HepG2 (cell line): ENCODE measurements at places on chromosomes 7 and 10.
A peak's percentile ranks its signal among the peaks of the same experiment; 100 is the strongest.

DNA sequence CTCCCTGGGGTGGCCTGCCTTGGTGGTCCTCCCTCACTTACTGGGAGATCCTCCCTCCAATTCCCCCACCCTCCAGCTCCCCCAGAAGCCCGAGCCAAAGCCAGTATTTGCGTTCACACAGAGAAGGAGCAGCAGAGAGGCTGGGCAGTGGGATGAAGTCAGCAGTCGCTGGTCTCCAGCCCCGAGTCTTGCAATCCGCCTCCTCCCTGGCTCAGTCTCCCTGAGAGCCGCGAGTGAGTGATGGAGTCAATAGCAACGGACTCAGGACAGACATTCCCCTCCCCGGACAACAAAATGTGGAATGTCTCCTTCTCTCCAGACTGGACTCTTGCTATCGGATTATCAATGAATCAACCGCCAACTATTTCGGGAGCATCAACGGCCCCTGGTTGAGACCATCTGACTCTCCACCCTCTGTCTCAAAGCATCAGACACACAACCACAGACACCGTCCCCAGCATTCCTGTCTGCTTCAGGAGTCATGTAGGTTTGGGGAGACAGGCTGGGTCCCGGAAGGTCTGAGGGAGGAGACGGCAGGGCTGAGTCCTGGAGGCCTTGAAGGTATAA lies 178.4 kb downstream of the SH3PXD2A start:
- DNase-seq: no peak

DNA sequence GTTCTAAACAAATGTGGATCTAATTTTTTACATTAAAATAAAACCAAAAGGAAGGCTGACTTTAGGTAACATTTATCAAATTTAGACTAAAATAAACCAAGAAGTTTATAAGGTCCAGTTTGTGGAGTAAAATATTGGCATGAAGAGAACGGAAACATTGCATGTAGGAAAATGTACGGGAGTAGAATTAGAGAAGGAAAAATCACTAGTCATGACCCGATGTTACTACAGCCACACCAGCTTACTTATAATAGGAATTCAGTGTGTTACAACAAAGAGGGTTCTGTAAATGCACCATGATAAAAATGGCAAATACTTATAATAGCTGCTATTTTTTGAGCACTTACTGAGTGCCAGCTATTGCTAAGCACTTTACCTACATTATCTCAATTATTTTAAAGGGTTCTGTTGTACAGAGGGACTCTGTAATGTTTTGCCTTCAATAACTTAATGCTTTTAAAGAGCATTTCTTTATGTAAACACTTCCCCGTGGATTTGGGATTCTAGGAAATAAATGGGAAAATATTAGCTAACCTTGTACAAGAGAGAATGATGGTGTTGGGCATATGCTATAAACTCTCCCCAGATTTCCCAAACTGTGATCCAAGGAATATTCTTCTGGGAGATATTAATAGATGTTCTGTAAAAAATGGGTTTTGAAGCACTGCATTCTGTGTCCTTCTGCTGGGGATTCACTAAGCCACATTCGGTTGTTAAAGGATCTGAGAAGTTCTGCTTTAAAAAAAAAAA lies 296.7 kb downstream of the BBS9 start:
- DNase-seq: no peak

- DNase-seq: no peak
These were observed 12.7 kb upstream of the CACUL1 start for GRCh38 chr10:118767297-118768040.

DNA sequence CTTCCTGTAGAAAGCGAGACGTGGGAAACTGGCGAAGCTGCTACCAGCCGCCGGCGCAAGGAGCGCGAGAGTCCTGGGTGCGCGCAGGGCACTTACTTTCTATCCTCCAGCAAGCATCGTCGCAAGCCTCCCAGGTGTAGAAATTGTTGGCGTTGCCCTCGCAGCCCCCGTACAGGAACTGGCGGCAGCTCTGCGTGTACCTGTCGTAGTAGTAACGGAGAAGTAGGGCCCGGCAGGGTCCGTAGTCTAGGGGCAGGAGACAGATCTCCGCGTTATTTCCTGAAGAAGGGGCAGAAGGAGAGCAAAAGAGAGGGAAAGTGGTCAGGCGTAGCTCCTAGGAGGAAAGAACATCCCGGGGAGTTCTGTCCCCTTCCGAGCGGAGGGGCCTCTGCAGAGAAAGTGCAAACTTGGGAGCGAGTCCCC lies 501 bp downstream of the TFPI2 start:
- no peak for DNase-seq

GRCh38 chr7:19772306-19772705 lies 1.1 kb downstream of the TMEM196 start:
- no peak for DNase-seq

DNA sequence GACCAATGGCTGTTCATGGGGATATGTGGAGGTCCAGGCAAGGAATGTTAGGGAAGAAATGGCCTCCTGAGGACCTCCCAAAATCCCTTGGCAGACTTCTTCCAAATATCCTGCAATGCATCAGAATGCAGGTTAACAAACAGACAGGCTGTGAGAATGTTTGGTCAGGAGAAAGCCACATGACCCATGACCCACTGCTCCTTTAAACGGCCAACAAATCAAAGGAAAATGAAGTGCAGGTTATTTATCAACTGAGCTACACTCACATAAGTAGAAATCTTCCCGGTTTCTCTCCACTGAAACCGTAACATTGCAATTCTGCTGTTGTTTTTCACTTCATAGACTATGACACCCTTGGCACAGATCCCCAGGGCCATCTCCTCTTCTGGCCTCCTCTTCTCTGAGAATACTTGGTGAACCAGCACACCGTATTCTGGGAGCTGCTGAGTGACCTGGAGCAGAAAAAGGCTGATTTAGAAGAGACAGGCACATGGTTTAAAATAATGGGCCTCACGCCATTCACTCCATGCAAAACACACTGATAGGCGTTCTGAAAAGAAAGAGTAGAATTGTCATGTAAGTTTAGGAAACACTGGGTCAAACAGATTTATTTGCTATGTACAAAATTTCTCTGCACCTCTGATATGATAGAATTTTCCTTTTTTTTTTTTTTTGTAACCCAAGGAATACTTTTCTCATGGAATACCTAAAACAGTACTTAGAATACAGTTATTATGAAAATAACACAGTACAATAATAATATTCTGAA lies 67.8 kb downstream of the FRMPD2 start:
- no peak for DNase-seq

DNA sequence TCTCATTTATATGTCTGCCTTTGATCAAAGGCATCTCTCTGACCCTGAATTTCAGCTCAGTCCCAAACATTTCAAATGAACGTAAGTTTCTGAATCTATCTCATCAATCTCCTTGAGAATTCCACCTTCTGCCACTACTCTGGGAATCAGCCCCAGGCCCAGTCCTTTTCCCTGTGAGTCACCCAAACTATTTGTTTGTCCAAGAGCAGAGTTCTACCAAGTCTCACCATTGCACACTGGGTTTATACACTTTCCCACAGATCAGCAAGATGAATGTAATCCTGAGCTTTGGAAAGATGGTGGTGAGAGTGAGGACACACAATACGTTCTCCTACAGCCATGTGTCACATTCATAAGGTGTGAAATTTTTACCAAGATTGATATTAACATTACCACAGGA lies 251.3 kb upstream of the VWC2 start:
- no peak for DNase-seq

GRCh38 chr7:76069238-76069638 lies 21.3 kb downstream of the MDH2 start:
- DNase-seq: no peak

DNA sequence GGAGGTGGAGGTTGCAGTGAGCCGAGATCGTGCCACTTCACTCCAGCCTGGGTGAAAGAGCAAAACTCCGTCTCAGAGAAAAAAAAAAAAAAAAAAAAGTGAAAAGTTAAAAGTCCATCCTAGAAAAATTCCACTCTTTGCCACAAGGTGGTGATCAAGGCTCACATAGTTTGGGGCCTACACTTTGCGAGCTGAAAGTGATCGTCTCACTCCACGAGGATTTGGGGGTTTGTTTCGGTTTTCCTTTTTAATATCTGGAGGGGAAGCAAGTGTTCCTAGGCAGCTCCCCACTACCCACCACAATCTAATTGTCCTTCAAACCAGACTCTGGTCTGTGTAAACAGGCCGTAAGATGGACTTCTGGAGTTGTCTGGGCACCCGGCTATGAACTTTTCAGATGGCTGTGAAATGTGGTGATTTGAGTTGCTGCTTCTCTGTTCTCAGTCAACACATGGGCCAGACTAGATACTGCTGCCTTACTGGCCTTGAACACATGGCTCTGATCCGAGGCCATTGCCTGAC lies 27.1 kb downstream of the PRLHR start:
- peak; percentile 59 for DNase-seq

DNA sequence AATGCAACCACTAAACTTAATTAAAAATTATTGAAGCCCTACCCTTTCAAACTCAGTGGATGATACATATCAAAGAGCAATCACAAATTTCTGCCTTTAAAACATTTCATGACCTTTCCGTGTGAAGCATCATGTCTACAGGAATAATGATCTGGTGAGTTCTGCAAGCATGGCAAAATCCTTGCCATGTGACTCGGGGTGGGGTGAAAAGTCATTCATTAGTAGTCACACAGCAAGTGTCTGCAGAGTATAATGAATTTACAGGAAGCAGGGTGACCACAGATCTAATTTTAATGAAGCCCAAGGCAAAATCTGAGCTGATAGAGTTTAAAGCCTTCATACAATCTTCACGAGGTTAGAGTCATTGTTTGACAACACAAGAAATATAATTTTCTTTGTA lies 351.9 kb downstream of the THSD7A start:
- DNase-seq: no peak

DNA sequence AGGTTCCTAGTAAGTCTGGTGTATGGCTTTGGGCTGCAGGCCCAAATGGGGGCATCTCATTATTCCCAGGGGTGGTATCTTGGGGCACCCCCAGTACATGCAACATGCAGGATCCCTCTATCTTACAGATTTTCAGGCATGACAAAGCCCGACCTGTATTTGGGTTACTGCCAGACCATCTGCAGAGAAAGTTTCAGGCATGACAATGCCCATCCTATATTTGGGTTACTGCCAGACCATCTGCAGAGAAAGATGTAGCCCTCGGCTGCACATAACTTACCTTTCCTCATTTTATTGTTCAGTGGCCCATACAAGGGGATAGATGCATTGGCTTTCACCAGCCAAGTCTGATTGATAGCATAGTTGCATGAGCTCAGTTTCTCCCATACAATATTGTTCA lies 112.2 kb upstream of the RAB18 start:
- DNase-seq: no peak

GRCh38 chr7:141281311-141281710 lies 207.4 kb downstream of the TMEM178B start:
- DNase-seq: no peak

DNA sequence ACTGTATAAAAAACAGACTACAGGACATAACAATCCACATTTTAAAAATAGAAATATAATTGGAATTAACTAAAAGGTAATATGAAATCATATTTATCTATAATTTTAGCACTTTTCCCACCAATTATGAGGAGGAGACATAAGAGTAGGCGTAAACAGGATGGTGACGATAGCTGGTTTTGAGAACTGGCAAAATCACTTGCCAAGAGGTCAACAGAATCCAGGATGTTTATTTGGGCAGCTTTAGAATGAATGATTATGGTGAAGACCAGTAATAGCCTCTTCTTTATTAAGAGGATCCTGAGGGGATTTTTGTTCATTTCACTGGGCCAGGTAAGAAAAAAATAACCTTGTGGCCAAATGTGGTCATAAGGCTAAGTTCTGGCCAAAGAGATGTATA lies 67.2 kb downstream of the TPK1 start:
- no peak for DNase-seq

DNA sequence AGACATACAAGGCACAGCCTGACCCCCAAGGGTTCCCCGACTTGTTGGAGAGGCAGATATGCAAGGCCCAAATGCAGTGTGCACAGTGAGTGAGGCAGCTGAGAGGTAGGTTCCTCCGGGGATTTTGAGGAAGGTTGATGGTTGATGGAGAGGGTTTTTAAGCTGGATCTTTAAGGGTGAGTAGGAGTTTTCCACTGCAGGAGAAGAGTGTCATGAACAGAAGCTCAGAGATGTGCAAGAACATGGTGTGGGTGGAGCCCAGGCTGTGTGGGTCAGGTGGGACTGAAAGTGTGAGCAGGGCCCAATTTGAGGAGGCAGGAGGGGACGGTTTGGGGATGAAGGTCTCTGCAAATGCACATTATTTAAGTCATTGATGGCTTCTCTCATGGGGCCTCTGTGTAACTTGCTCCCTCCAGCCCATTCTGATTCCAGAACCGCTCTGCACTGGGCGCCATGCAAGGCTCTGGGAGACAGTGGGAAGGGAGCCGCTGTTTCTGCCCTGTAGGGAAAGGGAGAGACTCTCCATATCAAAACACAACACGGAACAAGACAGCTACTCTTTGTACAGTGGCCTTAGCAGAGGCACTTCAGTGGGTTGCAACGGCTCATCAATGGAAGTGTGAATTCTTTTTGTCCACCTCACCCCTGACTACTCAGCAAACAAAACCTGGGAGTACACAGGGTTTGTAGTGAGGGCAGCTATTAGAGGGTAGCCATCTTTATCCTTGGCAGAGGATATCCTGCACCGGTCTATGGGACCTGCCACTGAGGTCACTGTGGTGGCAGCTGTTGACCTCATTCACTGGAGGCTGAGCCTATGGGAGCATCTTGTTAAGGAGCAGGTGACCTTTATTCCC lies 29.7 kb downstream of the RAMP3 start:
- DNase-seq: no peak

DNA sequence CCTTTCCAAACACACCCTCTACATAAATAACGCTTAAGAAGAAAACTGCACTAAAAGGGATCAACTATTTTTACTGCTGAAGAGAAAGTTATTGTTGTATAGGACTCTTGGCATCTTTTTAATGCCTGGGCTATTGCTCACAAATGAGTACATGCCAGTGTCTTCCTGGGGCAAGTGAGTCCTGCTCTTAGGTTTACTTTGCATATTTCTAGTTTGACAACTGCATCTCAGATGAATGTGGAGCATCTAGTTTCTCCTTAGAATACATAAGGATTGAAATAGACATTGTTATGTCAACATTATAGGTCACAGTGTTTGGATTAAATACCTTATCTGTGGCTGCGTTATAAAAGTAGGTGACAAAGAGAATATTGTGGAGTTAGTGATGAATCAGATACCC lies 44.5 kb downstream of the PSMC2 start:
- DNase-seq: no peak

DNA sequence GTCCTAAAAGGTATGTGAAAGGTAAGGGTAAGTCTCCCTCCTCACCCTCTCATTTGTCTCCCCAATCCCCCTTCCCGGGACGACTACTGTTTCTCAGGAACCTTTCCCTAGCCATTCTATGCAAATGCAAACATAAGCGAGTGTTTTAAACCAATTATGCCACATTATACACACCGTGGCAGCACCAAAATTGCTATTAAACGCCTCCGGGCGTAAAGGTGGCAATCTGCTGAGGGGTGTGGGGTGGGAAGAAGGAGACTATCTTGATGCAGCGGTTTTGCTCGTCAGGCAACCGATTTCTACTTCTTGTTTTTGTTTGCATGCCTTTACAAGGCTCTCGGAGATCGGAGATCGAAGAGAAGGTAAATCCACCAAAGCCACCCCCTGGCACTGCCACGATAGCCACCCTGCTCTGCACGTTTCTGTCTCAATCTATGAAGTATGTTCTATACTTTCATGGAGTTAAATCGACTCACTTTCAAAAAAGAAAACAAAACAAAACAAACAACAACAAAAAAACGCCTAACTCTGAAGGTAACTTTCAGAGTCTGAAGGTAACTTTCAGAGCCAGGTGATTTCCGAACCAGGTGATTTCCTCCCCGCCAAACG lies 46.0 kb upstream of the CDK1 start:
- DNase-seq: no peak
